ENCODE measurements at places on chromosomes 16 and 17.

DNA sequence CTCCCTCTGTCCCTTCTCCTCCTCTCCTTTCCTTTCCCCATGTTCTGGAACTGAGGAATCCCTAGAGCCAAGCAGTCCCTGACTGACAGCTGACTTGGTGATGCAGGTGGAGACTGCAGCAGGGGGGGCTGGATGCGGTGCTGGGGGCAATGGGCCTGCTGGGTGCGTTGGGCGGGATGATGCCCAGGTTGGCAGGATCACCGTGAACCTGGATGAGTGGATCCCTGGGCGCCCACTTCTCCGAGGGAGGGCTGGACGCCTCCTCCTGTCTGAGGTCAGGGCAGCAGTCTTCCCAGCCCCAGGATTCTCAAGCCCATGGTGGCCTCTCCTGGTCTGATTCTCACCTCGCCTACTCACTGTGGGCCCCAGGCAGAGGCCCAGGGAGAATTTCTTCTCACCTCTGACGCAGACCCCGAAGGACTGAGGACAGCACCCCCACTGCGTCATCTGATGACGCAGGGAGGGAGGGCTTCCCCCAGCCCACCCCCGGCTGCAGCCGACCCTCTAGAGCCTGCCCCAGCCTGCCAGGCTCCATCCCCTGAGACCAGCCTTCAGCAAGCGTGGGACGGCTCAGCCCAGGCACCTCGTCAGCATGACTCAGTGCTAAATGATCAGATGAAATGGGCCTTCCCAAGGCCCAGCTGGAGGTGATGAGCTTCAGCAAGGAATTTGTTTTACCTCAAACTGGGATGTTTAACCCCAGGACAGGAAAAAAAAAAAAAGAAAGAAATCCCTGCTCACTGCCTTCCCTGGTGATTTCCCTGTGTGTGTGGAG lies 188.0 kb upstream of the TNRC6C start:
- DNase-seq: no peak

DNA sequence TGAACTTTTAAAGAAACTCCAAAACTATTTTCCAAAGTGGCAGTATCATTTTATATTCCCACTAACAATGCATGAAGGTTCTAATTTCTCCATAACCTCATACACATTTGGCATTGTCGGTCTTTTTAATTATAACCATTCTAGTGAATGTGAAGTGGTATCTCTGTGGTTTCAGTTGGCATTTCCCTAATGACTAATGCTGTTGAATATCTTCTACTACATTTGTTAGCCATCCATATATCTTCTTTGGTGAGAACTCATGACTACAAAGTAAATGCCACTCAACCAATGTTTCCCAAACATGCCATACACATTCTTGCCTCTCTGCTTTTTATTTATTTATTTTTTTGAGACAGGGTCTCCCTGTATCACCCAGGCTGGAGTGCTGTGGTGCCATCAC lies 31.7 kb upstream of the TAOK1 start:
- DNase-seq: no peak

- DNase-seq: no peak
These were observed 14.0 kb downstream of the ATP5PD start for GRCh38 chr17:75032720-75033280.

DNA sequence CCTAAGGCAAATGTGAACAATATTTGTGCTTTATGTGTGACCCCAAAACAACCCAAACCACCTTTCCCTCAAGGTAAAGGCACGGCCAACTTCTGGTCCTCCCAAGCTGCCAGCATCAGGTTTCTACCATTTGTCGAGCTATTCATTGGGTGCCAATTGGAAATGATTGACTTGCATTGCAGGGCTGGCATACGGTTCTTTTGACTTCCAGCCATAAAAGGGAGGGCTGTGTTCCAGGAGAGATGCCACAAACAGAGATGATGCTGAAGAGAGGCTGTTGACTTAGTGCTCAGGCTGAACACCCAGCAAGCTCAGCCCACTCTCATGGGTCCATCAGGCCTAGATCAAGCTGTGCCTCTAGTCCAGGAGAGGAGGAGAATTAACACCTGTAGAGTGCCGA lies 252.4 kb downstream of the GRIN2A start:
- DNase-seq: no peak

DNA sequence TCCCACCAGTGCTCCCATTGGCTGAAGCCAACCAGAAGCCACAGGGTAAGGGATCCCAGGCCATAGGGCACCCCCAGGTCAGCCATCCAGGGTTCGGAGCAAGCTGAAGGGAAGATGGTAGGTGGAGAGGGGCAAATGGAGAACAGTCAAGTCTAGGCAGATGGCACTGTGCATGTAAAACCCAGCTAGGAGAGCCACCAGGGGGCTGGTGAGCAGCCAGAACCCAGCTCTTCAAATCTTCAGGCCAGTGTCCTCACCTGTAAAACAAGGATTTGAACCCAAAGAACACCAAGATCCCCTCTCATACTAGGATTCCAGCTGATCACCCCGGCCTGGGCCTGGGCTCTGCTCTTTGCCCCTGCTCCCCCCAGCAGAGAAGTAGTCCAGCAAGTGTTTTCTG lies 43.5 kb downstream of the GINS3 start:
- no peak for DNase-seq

DNA sequence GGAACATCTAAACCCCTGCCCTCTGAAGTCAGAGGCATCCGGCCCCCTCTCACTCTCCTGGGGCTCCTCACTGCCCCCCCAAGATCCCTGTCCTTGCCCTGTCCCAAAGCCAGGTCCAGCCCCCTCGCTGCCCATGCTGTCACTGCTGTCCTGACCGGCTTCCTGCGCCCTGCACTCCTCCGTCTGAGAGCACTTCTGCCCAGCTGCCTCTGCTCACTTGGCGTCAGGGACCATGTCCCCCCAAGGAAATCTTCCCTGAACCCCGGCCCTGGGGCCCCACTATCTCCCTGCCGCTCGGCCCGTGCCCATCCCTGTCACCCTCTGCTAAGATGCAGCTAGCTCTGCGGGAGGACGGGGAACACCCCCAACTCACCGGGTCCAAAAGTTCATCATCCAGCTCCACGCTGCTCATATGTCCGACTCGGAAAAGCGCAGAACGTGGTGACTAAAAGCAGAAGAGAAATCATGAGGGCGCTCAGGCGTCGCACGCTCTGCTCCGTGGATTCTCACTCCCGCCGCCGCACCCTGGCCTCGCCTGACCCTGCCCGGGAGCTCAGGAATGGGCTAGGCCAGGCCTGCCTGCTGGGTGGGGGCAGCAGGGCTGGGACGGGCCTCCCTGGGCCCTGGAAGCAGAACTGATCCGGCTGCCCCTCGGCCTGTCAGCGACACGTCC lies 9.8 kb downstream of the CLCN7 start:
- no peak for DNase-seq

- no peak for DNase-seq
These were observed 16.8 kb downstream of the SPNS2 start for GRCh38 chr17:4515501-4515900.

GRCh38 chr17:79241616-79242015 lies 167.0 kb downstream of the ENGASE start:
- DNase-seq: no peak

- no peak for DNase-seq
These were observed 583 bp upstream of the CYLD start for GRCh38 chr16:50741225-50741780.

DNA sequence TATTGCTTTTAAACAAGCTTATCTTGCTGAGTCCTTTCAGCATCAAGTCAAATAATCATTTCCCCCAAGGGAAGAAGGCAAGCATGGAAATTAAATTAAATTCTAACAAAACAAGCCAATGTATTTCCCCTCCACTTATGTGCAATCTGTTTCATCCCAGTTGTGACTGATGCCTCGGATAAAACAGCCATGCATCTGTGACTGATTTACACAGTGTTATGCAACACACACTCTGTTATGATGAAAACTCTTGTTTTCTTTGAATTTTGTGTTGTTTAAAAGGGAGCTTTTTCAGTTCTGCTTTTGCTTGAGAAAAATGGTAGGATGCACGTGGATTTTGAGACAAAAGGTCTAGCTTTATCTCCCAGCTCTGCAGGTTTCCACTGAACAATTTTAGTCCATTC lies 32.6 kb downstream of the TMEM100 start:
- no peak for DNase-seq

GRCh38 chr16:2786061-2786825 lies 1.1 kb downstream of the PRSS33 start:
- no peak for DNase-seq

DNA sequence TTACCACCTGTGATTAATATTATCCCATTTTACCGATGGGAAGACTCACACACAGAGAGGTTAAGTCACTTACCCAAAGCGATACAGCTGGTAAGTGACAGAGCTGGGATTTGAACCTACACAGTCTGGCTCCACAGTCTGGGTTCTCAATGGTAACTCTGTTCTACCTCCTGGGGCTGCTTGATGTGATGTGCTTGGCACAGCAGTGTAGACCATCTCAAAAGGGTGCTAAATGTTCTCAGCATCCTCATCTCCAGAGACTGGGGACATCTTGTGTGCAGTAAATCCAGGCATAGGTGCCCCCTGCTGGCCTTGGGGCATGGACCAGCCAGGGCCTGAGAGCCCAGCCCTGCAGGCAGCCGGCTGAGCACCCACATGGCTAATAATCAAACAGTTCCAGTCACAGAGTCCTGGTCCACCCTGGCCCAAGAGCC lies 15.4 kb upstream of the KATNB1 start:
- DNase-seq: no peak

- no peak for DNase-seq
These were observed 941 bp downstream of the PDK2 start for GRCh38 chr17:50096092-50096491.

GRCh38 chr16:23435500-23435899 lies 17.5 kb downstream of the COG7 start:
- peak; percentile 51 for DNase-seq

- no peak for DNase-seq
These were observed 72.2 kb upstream of the GNAO1 start for GRCh38 chr16:56119133-56119532.

DNA sequence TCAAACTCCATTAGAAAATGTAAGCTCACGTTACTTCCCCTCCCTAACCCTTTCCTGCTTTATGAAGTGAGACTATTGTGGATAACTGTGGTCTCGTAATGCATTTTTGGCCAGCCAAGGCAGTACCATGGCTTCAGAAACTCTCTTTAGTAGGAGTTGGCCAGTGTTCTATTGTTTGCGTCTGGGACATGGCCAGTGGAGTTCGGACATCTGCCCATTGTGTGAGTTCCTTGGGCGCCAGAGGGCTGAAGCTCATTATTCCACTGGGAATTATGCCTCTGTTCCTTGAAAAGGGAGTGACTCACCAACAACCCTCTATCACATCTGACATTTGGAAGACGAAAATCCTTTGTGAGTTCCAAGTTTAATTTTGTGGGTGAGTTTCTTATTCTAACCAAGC lies 319.5 kb upstream of the SOX9 start:
- no peak for DNase-seq

- DNase-seq: no peak
These were observed 5.2 kb downstream of the C16orf46 start for GRCh38 chr16:81071805-81072204.

DNA sequence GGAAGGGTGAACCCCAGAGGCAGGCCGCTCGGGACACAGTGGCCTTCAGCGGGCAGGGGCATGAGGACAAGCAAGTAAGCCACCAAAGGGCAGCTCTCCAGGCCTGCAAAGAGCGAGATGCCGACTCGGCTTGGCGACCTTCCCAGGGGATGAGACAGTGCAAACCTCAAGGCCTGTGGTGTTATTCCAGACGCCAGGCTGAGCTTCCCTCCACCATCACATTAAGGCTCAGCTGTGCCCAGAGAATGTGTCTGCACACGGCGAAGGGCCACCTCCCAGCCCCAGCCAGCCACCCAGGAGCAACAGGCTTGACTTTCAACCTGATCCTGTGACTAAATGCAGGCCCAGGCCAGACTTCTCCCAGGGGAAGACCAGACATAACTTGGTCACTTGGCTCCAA lies 251.4 kb downstream of the SOX9 start:
- DNase-seq: no peak

GRCh38 chr17:55289106-55289446 lies 24.3 kb downstream of the HLF start:
- no peak for DNase-seq

DNA sequence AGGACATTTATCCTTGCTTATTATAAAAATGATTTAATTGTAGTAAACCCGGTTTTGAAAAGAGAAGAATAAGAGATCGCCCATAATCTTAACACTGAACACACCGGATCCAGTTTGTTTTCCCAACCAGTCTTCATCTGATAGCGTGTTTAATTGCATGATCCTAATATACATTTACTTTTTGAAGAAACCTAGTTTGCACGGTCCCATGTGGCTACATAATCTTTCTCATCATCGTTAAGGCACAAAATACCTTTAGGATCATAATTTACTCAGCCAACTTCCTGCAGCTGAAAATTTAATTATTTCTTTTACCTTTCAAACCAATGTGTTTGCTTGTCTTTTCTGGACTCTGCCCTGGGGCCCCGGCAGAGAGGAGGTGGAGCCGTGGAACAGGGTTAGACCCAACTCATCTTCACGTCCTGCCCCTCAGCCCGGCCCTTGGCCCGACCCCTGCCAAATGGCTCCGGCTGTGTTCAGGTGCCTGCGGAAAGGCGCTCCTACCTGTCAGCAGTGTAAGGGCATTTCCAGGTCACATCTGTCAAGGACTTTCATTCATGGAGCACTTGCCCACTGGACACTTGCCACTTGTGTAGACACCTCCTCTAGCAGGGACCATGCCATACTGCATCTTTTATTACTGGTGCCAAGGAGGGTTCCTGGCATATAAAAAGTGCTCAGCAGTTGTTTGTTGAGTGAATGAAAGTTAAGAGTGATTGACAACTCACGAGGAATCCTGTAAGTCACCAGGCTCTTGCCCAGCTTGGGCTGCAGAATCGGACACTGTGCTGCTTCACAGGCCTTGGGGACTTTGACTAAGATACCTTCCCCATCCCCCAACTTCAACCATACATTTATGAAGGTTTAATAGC lies 28.6 kb downstream of the SMARCE1 start:
- DNase-seq: no peak

- no peak for DNase-seq
These were observed 22.6 kb upstream of the NF1 start for GRCh38 chr17:31072186-31072585.

GRCh38 chr17:19650826-19651225 lies 2.3 kb downstream of the ALDH3A2 start:
- DNase-seq: no peak

- DNase-seq: no peak
These were observed 26.9 kb upstream of the FAM20A start for GRCh38 chr17:68627956-68628575.

DNA sequence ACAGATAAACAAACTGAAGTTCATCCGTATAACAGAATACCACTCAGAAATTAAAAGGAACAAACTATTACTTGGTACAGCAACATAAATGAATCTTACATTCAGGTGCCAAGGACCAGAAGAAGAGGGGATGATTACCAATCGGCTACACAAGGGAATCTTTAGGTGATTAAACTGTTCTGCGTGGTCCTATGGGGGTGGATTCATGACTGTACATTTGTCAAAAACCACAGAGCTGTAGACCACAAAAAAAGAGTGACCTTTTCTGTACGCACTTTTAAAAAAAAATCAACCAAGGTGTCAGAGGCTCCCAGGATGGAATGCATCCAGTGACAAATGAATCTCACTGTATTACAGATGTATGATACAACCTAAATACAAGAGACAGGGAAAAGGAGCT lies 110.8 kb downstream of the CDYL2 start:
- no peak for DNase-seq
